ENCODE measurements at places on chromosomes 4 and X.

DNA sequence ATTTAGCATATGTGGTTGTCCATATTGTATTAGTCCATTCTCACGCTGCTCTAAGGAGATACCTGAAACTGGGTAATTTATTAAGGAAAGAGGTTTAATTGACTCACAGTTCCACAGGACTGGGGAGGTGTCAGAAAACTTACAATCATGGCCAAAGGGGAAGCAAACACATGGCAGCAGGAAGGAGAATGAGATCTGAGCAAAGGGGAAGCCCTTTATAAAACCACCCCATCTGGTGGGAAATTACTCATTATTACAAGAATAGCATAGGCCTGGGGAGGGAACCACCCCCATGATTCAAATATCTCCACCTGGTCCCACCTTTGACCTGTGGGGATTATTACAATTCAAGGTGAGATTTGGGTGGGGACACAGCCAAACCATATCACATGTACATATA, 122.6 kb upstream of the ANK2 start:
- no peak for DNase-seq

DNA sequence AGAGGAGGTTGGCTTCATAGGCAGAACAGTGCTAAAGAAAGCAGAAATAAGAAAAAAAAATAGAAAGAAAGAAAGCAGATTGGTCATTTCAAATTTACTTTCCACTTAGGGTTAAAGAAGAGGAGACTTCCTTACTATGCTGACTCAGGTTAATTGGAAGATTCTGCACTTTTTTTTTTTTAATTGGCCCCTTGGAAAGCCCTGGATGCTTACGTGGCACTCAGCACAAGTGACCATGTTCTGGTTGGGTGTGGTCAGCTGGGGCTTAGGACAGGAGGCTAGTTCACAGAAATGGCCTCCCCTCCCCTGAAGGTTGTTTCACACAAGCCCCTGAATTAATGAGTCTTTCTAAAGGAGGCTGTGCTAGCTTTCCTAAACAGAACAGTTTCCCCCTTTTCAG, 14.5 kb downstream of the MAGEA9B start:
- no peak for DNase-seq

GRCh38 chrX:11039926-11040325, 71.2 kb upstream of the HCCS start:
- DNase-seq = no peak

GRCh38 chr4:14299166-14299565, 671.6 kb upstream of the BOD1L1 start:
- DNase-seq = no peak

GRCh38 chr4:20878806-20879205, 178.5 kb downstream of the PACRGL start:
- peak; percentile 2 for DNase-seq

- no peak for DNase-seq
Measured at GRCh38 chrX:108541286-108541685, 101.6 kb downstream of the COL4A5 start.

GRCh38 chrX:54944816-54945215, 24.2 kb downstream of the TRO start:
- DNase-seq = no peak

DNA sequence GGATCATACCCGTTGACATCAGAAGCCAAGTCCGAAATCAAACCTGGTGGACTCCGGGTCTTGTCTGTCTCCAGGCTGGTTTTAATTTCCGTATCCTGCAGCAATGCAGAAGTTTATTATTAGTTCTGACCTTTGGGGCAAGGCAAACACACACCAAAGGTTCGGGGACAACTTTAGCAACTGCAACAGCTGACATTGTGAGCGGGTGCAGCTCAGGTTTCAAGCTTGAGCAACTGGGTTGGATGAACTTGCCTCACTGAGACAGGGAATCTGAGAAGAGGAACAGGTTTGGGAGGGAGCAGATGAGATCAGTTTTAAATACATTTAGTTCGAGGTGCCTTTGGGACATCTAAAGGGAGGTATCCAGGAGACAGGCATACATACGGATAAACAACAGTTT, 110.7 kb downstream of the GNL3L start:
- DNase-seq = peak; percentile 65

- DNase-seq = peak; percentile 60
Measured at GRCh38 chr4:84750260-84750959, 167.5 kb downstream of the CDS1 start.

DNA sequence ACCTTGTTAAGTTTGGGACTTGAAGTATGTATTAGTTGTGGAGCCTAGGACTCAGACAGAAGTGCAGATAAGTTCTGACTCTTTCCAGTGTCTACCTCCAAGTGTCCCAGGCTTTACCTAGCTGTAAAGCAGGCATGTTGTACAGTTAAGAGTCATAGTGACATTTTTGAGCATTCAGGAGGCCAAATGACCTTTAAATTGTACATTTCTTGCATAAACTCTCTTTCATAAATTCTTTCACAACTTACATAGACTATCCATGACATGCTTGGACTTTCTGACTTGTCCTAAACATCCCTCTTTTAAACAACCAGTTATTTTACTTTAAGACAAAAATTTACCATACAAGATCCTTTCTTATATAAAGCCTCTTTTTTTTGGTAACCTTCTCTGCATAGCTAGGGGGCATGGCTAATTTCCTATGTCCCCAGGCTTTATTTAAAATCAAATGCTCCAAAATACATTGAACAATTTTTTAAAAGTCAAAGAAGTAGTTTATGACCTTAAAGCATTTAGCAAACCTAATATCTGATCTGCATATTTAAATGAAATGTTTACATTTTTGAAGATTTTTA, 40.1 kb upstream of the UGT8 start:
- DNase-seq = no peak

DNA sequence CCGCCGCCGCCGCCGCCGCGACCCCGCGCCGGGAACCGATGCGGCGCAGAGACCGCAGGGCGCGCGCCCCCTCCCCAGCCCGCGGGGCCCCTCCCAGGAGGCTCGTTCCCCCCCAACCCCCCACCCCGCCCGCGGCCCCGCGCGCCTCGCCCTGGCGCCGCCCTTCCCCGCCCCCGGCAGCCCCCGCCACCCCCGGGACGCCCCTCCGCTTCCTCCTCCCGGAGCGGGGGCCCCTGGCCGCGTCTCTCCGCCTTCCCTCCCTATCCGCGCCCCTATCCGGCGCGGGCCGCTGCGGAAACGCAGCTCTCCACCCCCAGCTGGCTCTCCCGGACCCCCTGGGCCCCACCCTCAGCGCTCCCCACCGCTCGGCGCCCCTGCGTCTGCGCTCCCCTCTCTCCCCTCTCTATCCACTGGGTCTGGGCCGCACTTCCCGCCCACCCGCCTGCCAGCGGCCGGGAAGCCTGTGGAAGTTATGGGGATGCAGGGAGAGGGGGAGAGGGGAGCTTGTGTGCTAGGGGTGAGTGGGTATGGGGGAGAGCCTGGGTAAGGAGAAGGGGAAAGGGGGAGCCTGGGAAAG, at the start of gene TMEM271:
Gene TMEM271 (minus strand): TSS at position 51 of the 577 bp plus-strand sequence. CDS start 233 bp downstream, outside the sequence.
- DNase-seq = no peak

- peak; percentile 44 for DNase-seq
Measured at GRCh38 chrX:57929373-57929772, 19.1 kb upstream of the ZXDA start.

DNA sequence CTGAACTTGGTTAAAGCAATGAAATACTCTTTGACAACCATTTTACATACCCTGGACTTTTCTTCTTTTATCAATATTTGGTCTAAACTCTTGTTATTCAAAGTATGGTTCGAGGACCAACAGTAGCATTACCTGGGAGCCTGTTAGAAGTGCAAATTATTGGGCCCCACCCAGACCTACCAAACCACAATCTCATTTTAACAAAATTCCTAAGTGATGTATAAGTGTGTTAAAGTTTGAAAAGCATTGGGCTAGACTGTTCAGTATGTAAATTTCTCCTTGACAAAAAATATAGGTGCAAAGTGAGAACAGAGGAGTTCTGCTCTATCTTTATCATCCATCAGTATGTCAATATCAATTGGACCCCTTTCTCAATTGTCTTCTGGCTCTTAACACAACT, 67.1 kb downstream of the PGRMC1 start:
- DNase-seq = peak; percentile 7

DNA sequence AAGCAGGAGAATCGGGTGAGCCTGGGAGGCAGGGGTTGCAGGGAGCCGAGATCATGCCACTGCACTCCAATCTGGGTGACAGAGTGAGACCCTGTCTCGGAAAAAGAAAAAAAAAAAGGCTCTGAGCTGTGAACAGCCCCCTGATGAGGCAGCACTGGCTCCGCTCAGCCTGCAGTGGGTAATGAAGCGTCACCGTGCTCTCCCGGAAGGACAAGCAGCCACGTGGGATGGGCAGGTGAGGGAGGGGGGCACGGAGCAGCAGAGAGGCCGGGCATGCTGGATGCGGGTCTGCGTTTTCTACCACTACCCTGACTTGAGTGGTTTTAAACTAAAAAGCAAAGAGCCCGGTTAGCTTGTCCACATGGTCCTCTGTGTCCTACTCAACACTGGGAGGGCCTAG, 15.5 kb downstream of the TACC3 start:
- no peak for DNase-seq

- no peak for DNase-seq
Measured at GRCh38 chr4:102779204-102779603, 18.4 kb upstream of the MANBA start.

GRCh38 chr4:121011138-121011537, 61.2 kb downstream of the NDNF start:
- no peak for DNase-seq

DNA sequence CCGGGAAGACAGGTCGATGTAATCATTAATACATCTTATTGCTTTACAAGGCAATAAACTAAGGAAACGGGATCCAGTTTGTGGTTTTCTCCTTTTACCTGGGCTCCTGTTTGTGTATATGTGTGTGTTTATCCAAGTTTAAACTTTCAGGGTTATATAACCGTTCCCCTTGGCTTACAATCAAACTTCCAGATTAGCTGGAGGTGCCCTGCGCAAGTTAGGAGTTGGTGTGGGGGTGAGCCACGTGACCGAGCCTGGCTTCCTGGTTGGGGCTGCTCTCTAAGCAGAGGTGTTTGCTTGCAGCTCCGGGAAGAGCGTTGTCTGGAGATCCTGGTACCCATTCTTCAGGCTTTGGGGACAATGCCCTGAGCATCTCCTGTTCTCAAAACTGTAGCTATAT, 129.2 kb downstream of the FHDC1 start:
- DNase-seq = no peak

DNA sequence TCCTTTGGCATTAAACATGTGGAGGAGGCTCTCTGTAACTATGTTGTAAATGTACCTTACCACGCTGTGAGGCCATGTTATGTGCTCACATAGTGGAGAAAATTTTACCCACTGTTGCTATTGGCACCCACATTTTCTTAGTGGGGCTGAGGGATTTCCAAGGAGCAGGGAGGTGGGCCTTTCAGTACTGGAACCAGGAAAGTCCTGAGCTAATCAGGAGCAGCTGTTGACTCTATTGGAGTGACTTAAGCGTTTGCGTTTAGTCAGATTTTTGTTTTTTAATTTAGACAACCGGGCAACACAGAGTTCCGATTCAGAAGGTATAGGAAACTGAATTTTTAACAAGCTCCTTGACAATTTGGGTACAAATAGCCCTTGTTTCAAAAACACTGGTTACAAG, 30.7 kb upstream of the WDR17 start:
- DNase-seq = no peak

GRCh38 chrX:126985981-126986380, 166.5 kb downstream of the PRR32 start:
- DNase-seq = no peak

DNA sequence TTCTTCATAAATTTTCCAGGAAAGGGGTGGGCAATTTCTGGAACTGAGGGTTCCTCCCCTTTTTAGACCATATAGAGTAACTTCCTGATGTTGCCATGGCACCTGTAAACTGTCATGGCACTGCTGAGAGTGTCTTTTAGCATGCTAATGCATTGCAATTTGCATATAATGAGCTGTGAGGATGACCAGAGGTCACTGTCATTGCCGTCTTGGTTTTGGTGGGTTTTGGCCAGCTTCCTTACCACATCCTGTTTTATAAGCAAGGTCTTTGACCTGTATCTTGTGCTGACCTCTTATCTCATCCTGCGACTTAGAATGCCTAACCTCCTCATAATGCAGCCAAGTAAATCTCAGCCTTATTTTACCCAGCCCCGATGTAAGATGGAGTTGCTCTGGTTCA, 577.8 kb downstream of the NLGN4X start:
- no peak for DNase-seq

- DNase-seq = no peak
Measured at GRCh38 chr4:1338752-1339414, 8.1 kb upstream of the UVSSA start.

GRCh38 chrX:55451990-55452832, at the start of gene MAGEH1:
Gene MAGEH1 (plus strand): TSS chrX:55452127. CDS start chrX:55452375, 248 bp downstream.
- peak; percentile 66 for DNase-seq

DNA sequence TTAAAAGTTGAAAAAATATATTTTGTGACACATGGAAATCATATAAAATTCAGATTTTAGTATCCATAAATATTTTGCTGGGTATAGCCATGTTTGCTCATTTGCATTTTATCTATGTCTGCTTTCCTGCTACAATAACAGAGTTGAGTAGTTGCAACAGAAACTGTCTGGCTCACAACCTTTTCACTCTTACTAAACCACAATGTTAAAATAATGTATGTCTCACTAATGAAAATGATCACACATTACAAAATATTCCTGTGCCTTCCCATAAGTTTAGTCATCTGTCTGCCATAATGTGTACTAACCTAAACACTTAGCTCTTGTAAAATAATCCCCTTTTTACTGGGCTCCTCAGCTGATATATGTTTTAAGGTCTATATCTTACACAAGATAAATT, 174.0 kb upstream of the PRPS2 start:
- peak; percentile 58 for DNase-seq

DNA sequence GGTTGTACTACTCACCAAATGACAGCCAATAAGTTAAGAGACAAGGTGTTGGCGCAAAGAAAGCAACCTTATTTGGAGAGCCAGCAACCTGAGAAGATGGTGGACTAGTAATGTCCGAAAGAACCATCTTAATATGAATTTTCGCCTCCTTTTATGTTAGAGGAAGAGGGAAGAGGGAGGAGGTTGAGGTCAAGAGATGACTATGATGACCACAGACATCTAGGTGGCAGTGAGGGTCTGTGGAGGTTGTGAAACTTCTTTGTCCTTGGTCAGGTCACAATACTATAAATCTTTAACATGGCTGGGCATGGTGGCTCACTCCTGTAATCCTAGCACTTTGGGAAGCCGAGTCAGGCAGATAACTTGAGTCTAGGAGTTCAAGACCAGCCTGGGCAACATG, 15.4 kb downstream of the CDKL5 start:
- no peak for DNase-seq

DNA sequence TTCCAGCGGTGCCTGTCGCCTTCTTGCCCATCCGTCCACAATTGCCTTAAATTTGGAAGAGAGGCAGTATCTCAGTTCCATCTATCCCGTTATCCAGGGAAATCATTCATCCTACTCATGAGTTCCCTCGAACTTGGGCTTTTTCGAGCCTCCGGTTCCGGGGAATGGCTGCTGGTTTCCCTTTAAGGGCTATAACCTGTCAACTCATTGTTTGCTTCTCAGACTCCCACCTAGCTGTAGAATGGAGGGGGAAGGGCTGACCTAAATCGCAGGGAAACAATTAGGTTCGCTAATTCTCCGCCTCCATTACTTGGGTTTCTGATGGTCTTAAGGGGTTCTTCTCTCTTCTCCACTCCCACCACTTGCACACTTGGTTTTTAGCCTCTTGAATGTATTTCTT, 1.2 kb downstream of the UCHL1 start:
- no peak for DNase-seq

GRCh38 chr4:44927399-44928380, 201.3 kb upstream of the GNPDA2 start:
- DNase-seq = peak; percentile 43

- DNase-seq = peak; percentile 90
Measured at GRCh38 chr4:112234952-112235609, 3.5 kb downstream of the AP1AR start.

Data from epithelial cell of esophagus (primary cell).